ENCODE measurements at places on chromosomes 5 and 9. TPM values are rescaled to one million over a fixed set of nuclear protein-coding genes. Genes with fewer than 3 reads are reported as not detected.

- DNase-seq: peak; percentile 68
Observed at GRCh38 chr9:34375901-34376595, 650 bp downstream of the MYORG start.

GRCh38 chr5:175131432-175131831, 312.6 kb downstream of the DRD1 start:
- no peak for DNase-seq

- no peak for DNase-seq
Observed at GRCh38 chr5:37448941-37449340, 69.8 kb downstream of the WDR70 start.

- peak; percentile 43 for DNase-seq
Observed at GRCh38 chr5:141512911-141513626, 24.2 kb downstream of the PCDHGC5 start.

- no peak for DNase-seq
Observed at GRCh38 chr9:7790022-7790818, 9.4 kb downstream of the DMAC1 start.

DNA sequence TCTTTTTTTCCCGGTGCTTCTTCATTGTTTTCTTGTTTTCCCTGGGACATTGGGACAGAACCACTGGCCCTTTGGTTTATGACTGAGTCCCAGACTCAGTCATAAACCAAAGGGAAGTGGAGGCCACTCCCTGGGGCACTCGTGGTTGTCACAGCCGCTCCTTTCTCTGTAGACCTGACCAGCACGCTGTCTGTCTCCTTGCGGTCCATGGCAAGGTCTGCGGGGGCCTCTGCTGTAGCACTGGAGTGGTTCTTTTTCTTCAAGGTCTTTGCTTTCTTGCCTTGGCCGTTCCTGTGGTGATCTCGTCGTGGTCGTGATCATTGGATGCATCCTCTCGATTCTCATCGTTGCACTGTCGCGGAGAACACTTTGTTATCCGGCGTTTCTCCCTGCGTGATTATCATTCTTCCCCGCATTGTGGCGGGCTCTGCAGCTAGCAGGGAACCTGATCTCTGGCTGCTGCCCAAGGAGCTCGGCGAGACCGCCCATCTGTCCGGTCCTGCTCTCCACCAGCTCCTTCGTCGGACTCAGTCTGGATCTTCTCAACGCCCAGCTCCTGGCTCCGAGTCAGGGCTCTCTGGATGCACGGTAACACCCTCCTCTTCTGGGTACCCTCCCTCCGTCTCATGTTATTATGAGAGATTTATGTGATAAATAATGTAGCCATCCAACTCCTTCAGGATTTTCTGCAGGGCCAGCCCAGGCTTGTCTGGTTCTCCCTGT, 43.5 kb upstream of the MPDZ start:
- no peak for DNase-seq

Gene KLHL3
- 16.3 TPM for total RNA-seq

Gene CNTNAP3
- total RNA-seq: not detected

Gene DAPK1
- total RNA-seq: 1.3 TPM

Gene KLF4
- 1.1 TPM for total RNA-seq
